ENCODE measurements at places on chromosomes 1 and 21.

DNA sequence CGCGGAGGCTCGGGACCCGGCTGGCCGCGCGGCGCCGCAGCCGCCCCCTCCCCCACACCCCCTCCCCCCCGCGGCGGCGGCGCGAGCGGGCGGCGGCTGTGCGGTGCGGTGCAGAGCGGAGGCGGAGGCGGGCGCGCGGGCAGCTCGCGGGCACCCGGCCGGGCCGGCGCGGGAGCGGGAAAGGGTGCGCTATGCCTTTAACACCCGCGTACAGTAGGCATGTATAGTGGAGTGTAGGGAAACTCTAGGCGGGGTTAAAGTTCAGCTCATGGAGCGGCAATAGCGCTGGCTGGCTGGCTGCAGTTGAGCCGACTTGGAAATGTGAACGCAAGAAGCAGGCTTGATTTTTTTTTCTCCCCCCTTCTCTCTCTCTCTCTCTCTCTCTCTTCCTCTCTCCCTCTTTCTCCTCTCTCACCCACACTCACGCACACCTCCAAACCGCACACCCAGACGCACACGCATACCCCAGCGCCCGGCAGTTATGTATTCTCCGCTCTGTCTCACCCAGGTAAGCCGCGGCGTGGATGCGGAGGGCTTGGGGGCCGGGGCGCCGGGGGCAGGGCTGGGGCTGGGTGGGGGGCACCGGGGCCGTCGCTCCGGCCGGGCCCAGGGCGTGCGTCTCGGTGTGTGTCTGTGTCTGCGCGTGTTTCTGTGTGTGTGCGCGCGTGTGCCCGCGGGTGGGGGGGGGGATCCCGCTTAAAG is at the start of gene NFIA:
NFIA (plus strand) TSS at position 251 of the 702 bp plus-strand sequence.
- no peak for DNase-seq

DNA sequence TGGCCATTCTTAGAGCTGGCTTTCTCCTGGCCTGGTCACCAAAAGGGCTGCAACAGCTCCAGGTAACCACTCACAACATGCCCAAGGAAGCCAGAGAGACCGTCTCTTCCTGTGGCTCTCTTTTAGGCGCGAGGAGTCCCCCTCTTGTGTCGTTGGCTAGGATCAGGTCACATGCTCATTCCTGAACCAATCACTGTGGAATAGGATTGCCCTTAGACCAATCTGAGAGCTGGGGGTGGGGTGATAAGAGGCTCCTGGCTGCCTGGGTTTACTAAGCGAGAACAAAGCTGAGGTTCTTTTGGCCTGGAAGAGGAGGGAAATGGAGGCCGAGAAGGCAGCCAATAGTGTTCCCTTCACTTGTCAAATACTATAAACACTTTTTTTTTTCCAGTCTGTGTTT is 452.1 kb upstream of the PROX1 start:
- no peak for DNase-seq

- DNase-seq, result no peak
Observed at GRCh38 chr1:3731583-3732433, 20.4 kb upstream of the CCDC27 start.

GRCh38 chr1:103371234-103371633 is 154.3 kb upstream of the RNPC3 start:
- no peak for DNase-seq

DNA sequence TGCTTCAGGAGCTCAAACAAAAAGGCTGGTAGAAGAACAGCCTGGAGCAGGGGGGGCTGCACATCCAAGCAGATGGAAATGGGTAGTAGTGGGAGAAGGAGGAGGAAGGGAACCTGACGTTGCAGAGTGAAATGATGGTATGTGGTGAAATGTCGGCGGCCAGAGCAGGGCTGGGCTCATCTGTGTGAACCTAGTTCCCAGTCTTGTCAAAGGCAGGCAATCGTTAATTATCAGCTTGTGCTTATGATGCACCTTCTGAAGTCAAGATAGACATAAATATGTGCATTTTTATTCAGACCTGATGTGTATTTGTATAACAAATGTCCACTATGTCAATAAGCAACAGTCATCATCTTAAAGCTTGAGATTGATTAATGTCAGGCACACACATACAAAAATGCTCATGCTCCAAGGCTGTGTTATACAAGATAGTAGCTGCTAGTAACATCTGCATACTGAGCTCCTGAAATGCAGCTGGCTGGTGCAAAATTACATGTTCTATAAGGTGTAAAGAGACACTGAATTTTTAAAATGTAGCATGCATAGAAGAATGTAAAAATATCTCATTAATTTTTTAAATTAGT is 10.6 kb upstream of the ATP6V1G3 start:
- DNase-seq, result no peak

- DNase-seq, result no peak
Observed at GRCh38 chr1:200899451-200899915, 4.8 kb downstream of the INAVA start.

DNA sequence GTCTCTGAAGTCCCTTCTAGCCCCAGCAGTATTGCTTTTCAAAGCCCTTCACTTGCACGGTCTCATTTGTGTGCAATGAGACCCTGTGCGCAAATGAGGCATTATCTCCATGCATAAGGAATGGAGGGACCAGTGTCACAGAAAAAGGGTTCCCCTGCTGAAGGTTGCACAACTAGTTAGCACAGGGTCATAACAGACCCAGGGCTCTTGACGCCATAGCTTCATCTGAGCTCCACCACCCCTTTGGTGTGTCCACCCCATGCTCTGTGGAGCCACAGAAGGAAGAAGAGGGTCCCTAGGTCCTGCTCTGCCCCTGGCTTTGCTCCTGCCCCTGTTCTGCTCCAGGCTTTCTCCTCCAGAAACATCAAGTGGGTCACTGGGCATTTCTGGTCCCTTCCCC is 12.6 kb downstream of the SH2D2A start:
- DNase-seq, result no peak

DNA sequence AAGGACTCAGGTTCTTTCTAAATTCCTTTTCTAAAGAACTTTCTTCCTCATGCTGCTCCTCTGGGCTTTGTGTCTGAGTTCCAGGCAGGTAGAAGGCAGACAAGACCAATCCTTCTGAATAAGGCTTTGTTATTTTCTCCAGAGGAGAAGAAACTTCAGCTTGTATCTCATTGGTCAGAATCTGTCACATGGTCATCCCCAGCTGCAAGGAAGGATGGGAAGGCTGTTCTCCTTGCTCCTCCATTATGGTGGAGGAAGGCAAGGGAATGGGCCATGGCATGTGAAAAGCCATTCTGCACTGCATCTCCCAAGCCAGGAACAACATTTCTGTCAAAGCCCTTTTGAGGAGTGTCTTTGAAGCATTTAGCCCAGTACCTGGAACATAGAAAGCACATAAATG is 50.6 kb upstream of the NTPCR start:
- no peak for DNase-seq

DNA sequence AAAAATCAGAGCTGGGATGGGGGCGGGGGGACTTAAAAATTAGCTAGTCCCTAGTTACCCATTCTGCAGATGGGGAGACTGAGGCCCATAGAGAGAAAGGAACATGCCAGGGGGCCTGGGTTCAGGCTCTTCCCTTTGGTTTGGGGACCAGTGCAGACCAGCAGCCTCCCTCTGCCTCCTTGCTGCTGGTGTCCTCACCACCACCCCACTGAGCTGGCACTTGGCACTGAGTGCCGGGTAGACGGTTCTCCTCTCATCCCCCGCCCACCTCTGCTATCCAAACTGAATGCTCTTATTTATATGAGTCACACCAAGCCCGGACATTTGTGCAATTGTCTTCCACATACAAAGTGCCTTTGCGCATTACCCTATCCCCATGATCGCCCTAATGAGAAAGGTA is 39.2 kb downstream of the CAMK2N1 start:
- no peak for DNase-seq

- DNase-seq, result no peak
Observed at GRCh38 chr1:6962478-6962995, 177.3 kb downstream of the CAMTA1 start.

DNA sequence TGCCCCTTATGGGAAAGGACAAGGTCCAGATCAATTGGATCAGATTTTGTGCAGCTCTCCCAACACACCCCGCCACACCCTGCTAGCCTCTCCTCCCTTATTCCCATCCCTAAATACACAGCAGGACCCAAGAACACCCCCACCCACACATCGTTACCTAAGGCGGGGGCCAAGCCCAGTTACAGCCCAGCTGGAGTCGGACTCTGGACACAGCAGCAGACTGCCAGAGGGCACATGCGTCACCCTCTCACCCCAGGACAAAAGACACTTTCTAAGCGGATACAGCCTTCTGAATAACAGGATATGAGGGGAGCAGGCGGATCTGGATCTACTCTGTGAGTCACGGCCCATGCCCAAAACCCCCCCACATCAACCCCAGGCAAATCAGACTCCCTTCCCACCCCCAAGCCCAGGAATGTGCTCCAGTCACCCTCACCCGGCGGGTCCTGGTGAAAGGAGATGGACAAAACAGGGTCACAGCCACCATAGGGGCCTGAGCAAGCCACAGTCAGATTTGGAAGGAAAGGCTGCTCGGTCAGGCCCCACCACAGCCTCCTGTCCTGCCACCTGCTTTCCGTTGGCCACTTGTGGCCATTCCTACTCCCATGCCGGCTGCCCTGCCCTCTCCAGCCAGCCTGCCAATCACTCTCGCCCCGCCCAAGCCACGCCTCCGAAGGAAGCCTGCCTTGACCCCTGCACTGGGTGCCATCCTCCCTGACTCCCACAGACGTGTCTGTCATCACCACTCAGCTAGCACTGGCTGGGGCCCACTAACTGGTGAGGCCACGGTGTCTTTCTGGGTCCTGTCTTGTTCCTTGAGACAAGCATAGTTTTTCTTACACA is 4.0 kb downstream of the S100A16 start:
- DNase-seq, result no peak

GRCh38 chr1:7953850-7954609 is 7.5 kb upstream of the PARK7 start:
- DNase-seq, result peak; percentile 52

GRCh38 chr1:214352838-214353237 is 71.9 kb downstream of the SMYD2 start:
- DNase-seq, result no peak

- no peak for DNase-seq
Observed at GRCh38 chr21:44765231-44766013, 36.2 kb downstream of the UBE2G2 start.

- DNase-seq, result no peak
Observed at GRCh38 chr1:30195424-30196134, 527.8 kb downstream of the MATN1 start.

- DNase-seq, result no peak
Observed at GRCh38 chr1:93349231-93350135, 3.8 kb downstream of the DR1 start.

DNA sequence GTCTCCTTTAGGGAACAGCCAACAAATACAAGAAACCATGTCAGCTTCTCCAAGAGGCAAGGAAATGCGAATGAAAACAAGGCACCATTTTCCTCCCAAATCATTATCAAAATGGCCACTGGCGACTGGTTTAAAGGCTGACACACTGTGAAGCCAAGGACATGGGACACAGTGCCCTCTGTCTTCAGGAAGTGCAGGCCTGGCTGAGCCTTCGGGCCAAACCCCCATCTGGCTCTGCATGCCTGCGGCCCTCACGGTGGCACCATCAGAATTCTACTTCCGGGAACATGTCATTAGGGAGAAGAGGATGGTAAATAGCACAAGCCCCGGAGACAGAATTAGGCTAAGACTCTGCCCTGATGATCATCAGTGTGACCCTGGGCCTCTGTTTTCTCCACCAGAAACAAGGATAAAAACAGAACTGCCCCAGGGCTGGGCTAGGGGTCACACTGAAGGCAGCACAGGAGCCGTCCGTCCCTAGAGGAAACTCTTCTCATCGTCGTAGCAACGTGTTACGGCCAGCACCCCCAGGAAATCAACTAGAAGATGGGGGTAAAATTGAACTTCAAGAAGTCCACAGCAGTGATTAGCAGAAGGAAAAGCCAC is 103.5 kb downstream of the NPHP4 start:
- DNase-seq, result no peak

- DNase-seq, result peak; percentile 24
Observed at GRCh38 chr1:7942214-7942921, 1.7 kb upstream of the TNFRSF9 start.

GRCh38 chr1:7987528-7987927 is 26.0 kb downstream of the PARK7 start:
- no peak for DNase-seq

DNA sequence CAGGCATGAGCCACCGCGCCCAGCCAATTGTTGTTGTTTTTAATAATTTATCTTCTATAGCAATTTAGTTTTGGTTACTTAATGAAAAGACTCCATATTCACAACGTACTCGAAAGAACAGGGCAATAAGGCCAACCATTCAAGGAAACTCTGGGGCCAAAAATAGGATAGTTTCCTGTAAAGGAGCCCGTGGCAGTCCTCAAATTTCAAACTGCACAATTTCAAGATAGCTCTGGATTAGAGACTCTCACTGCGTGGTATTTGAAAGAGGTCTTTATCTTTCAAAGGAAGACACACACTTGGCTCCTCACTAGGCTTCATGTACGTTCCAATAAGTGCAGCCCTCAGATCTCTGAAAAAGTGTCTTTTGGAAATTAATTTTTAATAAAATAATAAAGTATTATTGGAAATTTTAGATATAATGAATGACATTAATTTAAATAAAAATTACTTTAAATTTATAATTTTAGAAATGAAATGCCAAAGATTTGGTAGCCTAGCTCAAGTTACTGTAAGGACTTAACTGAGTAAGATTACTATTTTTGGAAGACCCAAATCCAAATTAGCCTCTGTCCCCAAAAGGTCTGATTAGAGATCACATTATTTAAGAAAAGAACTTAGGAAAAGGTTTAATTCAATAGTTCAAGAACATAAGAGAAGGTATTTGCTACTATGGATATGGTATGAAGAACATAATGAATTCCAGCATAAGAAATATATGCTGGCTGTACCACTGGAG is 22.7 kb upstream of the DONSON start:
- DNase-seq, result no peak

DNA sequence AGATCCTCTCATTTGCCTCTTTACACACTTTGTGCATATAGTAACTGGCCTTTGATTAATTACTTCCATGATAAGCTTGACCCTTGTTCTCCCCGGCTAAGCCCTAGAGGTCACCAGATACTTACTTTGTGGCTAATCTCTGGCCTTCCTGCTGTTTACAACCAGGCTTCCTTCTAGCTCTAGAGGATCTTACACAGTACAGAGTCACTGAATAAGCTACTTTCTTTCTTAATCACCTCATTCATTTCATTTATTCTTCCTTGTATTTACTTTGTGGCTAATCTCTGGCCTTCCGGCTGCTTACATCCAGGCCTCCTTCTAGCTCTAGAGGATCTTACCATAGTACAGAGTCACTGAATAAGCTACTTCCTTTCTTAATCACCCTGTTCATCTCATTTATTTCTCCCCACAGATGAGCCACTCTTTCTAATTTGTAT is 144.3 kb upstream of the C1orf21 start:
- peak; percentile 8 for DNase-seq

GRCh38 chr1:151841141-151841540 is 1.5 kb upstream of the C2CD4D start:
- DNase-seq, result no peak

DNA sequence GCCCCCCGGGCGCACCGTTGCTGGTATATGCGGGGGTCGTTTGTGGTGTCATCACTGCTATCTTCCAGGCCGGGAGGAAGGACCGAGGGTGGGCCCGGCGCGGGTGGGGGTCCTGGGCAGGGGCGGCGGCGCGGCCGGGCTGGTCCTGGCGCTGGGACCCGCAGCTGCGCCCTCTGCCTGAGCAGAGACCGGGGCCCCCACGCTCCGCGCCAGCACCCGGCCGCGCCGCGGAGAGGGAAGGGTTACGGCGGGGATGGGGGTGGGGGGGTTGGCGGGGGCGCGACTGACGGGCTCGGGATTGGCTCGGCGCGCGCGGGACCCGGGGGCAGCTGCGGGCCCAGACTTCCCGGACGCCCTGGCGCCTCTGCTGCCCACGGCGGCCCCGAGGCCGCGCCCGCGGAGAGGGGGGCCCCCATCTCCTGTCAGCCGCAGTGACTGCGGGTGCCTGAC is 13.8 kb upstream of the SAMD11 start:
- DNase-seq, result no peak

Data from bone marrow (tissue), 2 donors.